Airway epithelial cell (primary cell): ENCODE measurements at places on chromosomes 16 and 17. TPM values are rescaled to one million over a fixed set of nuclear protein-coding genes. Genes with fewer than 3 reads are reported as not detected.

OTOP2 gene
- total RNA-seq: 0.42 and 0.79 TPM in 2 replicates

EFNB3 gene
- 2.0 and 2.6 TPM in 2 replicates for total RNA-seq

ASPA gene
- not detected in 2 replicates for total RNA-seq

DLX3 gene
- total RNA-seq: 0.46 and 0.99 TPM in 2 replicates

TSPAN10 gene
- 0.63 and 0.74 TPM in 2 replicates for total RNA-seq

SMIM5 gene
- 2.4 and 2.6 TPM in 2 replicates for total RNA-seq

DNAI2 gene
- total RNA-seq: not detected in 2 replicates

CCDC78 gene
- 1.7 and 3.4 TPM in 2 replicates for total RNA-seq

OTOA gene
- total RNA-seq: not detected in 2 replicates

LGALS9 gene
- 0.65 and 5.5 TPM in 2 replicates for total RNA-seq

GP1BA gene
- not detected in 2 replicates for total RNA-seq

CMTM2 gene
- total RNA-seq: not detected in 2 replicates

COPRS gene
- 63.8 and 68.0 TPM in 2 replicates for total RNA-seq

CCL4L2 gene
- total RNA-seq: not detected in 2 replicates

KRT39 gene
- total RNA-seq: not detected in 2 replicates

TNFRSF13B gene
- not detected in 2 replicates for total RNA-seq

C16orf92 gene
- total RNA-seq: not detected in 2 replicates

INPP5K gene
- 13.4 and 19.7 TPM in 2 replicates for total RNA-seq

AFMID gene
- 29.1 and 38.4 TPM in 2 replicates for total RNA-seq

WWP2 gene
- 16.5 and 17.4 TPM in 2 replicates for total RNA-seq

KRT33A gene
- 0.35 TPM in 1 of 2 replicates, not detected in the other for total RNA-seq

SDK2 gene
- 7.0 and 11.8 TPM in 2 replicates for total RNA-seq

PMP22 gene
- 0.28 and 0.63 TPM in 2 replicates for total RNA-seq

CCL1 gene
- total RNA-seq: not detected in 2 replicates

CCL14 gene
- not detected in 2 replicates for total RNA-seq

CD79B gene
- not detected in 2 replicates for total RNA-seq

P2RX1 gene
- total RNA-seq: not detected in 2 replicates

SLC35G6 gene
- not detected in 2 replicates for total RNA-seq

NLRC5 gene
- 0.28 and 0.92 TPM in 2 replicates for total RNA-seq

MYL11 gene
- total RNA-seq: not detected in 2 replicates

RHBDL1 gene
- 3.6 and 4.2 TPM in 2 replicates for total RNA-seq

PLK1 gene
- total RNA-seq: 53.6 and 57.6 TPM in 2 replicates

HBA1 gene
- 0.99 TPM in 1 of 2 replicates, not detected in the other for total RNA-seq

RNF135 gene
- 13.7 and 15.7 TPM in 2 replicates for total RNA-seq

ZPBP2 gene
- 0.05 TPM in 1 of 2 replicates, not detected in the other for total RNA-seq

ZNF423 gene
- 0.09 and 0.14 TPM in 2 replicates for total RNA-seq

TP53TG3B gene
- not detected in 2 replicates for total RNA-seq

CD19 gene
- not detected in 2 replicates for total RNA-seq

OR3A3 gene
- total RNA-seq: not detected in 2 replicates

TBKBP1 gene
- total RNA-seq: 6.3 and 7.1 TPM in 2 replicates

ITPRIPL2 gene
- total RNA-seq: 19.8 and 20.0 TPM in 2 replicates

CAPNS2 gene
- 57.3 and 58.2 TPM in 2 replicates for total RNA-seq

TP53TG3 gene
- not detected in 2 replicates for total RNA-seq

TOX3 gene
- total RNA-seq: 0.05 TPM in 1 of 2 replicates, not detected in the other

RTN4RL1 gene
- 3.1 and 4.5 TPM in 2 replicates for total RNA-seq

NEUROD2 gene
- total RNA-seq: not detected in 2 replicates

NOG gene
- total RNA-seq: 0.09 and 1.5 TPM in 2 replicates

MGAT5B gene
- total RNA-seq: 0.09 and 0.14 TPM in 2 replicates

ATP1B2 gene
- total RNA-seq: not detected in 2 replicates

GPR139 gene
- not detected in 2 replicates for total RNA-seq

CCT6B gene
- 0.84 and 1.2 TPM in 2 replicates for total RNA-seq

PIGW gene
- total RNA-seq: 7.9 and 14.3 TPM in 2 replicates

ARL16 gene
- 45.1 and 45.5 TPM in 2 replicates for total RNA-seq

ZMYND15 gene
- 0.28 TPM in 1 of 2 replicates, not detected in the other for total RNA-seq

TMC5 gene
- total RNA-seq: 0.21 and 0.46 TPM in 2 replicates

SHISA9 gene
- total RNA-seq: not detected in 2 replicates

CCR7 gene
- not detected in 2 replicates for total RNA-seq

POLDIP2 gene
- total RNA-seq: 89.2 and 96.0 TPM in 2 replicates
